ENCODE measurements at places on chromosomes 4 and X.

- DNase-seq: no peak
These were observed 63.7 kb upstream of the CAMK2D start for GRCh38 chr4:113825272-113825671.

- DNase-seq: no peak
These were observed 83.2 kb downstream of the RBM47 start for GRCh38 chr4:40546506-40546905.

DNA sequence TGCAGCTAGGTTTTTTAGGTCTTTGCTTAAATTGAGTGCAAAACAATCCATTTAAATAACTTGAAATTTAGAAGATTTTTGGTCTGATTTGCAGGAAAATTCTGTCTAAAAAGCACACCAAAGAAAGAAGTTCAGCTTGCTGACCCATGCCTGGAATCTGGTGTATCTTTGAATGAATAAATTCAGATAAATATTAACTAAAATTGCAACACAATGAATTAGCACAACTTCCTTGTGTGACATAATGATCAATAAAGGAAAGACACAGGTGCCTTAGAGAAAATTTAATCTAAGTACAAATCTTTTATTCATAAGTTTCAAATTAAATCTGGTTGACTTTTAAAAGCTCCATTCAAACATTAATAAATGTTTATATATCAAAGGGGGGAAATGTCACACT, 791.5 kb upstream of the LCORL start:
- no peak for DNase-seq

GRCh38 chr4:153573881-153574802, 108.0 kb downstream of the TMEM131L start:
- no peak for DNase-seq

DNA sequence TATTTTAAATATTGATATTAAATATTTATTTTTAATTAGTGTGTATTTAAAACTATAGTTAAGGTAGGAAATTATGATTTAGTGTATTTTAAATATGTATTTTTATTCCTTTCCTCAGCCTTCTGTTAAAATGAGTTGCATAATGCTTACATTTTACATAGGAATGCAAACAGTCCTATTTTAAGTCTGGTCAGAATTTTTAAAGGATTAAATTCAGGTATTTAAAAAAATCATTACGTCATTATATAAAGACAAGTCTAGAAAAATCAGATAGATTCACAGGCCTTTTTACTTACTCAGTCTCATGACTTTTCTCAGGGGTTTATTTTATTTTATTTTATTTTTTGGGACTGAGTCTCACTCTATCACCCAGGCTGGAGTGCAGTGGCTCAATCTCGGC, 50.4 kb upstream of the RPA4 start:
- no peak for DNase-seq

- peak; percentile 1 for DNase-seq
These were observed 181.3 kb upstream of the STK26 start for GRCh38 chrX:131841496-131842437.

DNA sequence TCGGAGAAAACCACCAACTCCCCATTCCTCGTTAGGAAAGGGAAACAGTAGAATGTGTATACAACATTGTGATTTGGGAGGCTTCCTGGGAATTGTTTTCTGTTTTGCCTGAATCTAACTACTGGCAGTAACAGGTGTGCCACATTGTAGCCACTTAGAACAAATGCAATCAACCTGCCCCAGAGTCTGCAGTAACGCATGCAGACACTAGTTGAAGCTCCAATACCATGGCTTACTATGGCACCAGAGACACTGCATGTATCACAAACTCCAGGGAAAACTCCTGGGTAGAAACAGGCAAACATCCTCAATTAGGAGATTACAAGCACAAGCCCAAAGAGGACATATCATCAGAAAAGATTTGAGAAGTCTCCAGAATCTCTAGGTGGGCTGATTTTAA, 154.2 kb upstream of the NEIL3 start:
- no peak for DNase-seq

GRCh38 chr4:5843573-5844530, 49.0 kb downstream of the CRMP1 start:
- no peak for DNase-seq

DNA sequence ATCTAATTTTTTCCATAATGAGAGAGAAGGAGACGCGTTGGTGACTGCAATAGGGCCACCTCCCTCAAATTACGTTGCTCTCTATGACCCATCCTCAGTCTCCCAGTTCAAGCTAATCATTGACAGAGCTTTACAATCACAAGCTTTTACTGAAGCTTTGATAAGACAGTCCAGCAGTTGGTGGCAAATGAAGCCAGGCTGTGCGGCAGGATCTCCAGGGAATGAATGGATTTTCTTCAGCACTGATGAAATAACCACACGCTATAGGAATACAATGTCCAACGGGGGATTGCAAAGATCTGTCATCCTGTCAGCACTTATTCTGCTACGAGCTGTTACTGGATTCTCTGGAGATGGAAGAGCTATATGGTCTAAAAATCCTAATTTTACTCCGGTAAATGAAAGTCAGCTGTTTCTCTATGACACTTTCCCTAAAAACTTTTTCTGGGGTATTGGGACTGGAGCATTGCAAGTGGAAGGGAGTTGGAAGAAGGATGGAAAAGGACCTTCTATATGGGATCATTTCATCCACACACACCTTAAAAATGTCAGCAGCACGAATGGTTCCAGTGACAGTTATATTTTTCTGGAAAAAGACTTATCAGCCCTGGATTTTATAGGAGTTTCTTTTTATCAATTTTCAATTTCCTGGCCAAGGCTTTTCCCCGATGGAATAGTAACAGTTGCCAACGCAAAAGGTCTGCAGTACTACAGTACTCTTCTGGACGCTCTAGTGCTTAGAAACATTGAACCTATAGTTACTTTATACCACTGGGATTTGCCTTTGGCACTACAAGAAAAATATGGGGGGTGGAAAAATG, at the start of gene KLB:
Gene KLB (plus strand): TSS at position 168 of the 821 bp plus-strand sequence. CDS start 20 bp downstream, at position 188.
- no peak for DNase-seq

DNA sequence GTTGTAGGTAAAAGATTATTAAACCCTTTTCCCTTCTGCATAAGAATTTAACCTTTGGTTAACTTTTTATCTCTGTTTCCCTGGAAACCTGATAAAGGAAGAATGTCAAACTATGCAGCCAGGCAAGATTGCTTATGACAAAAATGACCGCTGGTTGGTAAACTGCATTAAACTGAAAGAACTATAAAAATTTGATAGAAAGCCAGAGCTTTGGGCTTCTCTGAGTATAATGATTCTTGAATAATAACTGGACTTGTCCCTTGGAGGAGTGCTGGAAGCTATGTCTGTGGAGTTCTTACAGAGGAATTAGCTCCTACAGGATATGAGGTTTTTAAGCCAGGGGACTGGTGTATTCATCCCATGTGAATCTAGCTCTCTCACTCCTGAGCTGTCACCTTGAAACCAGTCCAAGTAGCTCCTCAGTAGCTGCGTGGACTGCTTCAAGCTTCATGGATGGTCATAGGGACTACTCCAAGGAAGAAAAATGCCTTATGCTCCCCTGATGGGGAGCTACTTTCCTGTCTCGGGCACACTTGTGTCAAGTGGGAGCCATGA, 52.0 kb downstream of the RASL11B start:
- no peak for DNase-seq

DNA sequence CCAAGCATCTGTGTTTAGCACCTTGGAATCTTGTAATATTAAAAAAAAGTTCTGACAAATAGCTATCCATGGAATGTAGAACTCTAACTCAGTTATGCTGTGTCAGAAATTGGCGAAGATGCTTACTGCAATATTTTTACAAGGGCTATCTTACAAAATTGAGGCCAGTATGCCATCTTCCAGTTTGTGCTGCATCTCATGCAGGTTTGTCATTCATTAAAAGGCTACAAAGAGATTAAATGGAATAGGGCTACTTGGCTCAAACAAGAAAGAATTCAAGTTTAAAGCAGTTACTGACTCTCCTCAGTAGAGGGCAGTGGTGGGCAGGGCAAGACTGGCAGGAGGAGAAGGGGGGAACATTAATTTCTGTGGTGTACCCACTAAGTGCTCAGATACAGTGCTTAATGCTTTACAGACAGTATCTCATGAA, 66.5 kb downstream of the SHROOM4 start:
- no peak for DNase-seq

DNA sequence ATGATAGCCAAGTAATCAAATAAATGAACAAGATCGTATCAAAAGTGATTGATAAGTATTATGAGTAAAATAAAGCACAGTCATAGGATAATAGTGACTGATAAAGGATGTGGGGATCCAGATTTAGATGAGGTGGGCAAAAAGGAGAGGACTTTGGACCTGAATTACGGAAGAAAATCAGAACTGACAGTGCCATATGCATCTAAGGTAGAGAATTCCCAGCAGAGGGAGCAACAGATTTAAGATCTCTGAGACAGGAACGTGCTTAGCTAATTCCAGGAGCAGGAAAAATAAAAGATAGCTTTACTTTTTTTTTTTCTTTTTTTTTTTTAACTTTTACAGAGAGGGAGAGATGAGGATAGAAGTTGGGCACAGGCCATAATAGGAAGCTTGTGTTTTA, 189.9 kb downstream of the NWD2 start:
- DNase-seq: no peak

DNA sequence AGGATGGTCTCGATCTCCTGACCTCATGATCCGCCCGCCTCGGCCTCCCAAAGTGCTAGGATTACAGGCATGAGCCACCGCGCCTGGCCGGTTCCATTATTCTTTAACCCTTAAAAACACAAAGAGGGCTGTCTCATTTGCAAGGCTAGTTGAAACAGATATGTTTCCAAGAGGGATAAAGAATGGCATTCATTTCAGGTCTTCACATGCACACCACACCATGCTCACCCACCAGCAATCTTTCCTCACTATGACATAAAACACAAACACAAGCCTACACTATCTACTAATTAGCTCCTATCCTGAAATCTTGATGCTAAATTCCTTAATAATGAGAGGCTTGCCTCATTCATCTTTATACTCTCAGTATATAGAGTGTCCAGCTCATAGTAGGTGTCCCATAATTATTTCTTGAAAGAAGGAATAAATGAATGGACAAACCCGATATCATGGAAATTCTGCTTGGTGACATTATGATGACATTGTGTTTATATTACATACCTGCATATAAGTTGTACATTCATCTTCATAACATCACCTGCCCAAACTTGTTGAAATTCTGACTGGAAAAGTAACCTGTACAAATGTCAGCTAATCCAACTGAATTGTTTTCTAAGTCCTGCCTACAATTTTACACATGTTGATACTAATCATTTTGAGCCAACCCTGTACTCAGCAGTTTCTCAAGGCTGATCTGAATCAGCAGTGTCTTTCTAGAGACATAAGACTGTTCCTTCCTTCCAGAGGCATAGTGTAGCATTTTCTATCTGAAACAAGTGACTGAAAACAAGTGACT, 408.5 kb downstream of the KLHL13 start:
- DNase-seq: no peak

GRCh38 chr4:172619798-172620197, 548.8 kb upstream of the GALNT7 start:
- no peak for DNase-seq

DNA sequence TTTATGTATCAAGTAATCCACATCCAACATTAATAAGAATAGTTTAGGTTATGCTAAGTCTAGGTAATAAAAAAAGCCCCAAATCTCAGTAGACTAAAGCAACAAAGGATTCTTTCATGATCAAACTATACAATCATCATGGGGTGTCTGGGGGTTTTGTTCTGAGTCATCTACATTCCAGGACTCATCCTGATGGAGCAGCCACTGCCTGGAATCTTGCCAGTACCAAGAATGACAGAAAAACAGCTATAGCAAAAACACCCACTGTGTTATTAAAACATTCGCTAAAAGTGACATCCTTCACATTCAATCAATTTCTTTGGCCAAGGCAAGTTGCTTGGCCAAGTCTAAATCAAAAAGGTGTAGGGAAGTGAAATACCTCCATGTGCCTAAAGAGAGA, 3.9 kb upstream of the ARHGEF38 start:
- DNase-seq: no peak

DNA sequence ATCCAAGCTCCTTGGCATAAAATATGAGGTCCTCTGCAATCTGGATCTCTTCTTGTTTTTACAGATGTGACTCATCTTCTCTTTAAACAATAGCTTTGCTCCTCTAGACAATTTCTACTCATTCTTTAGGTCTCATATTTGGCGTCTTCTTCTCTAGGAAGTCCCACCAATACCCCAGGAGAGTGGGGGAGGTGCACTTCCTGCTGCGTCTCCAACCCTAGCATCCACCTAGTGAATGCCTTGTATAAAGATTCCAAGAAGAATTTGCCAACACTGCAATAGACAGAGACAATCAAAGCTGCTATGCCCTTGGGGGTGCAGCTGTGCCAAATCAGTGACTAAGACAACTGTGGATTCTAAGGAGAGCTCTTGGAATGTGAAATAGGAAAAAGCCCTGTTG, 45.7 kb upstream of the SLC10A7 start:
- no peak for DNase-seq

DNA sequence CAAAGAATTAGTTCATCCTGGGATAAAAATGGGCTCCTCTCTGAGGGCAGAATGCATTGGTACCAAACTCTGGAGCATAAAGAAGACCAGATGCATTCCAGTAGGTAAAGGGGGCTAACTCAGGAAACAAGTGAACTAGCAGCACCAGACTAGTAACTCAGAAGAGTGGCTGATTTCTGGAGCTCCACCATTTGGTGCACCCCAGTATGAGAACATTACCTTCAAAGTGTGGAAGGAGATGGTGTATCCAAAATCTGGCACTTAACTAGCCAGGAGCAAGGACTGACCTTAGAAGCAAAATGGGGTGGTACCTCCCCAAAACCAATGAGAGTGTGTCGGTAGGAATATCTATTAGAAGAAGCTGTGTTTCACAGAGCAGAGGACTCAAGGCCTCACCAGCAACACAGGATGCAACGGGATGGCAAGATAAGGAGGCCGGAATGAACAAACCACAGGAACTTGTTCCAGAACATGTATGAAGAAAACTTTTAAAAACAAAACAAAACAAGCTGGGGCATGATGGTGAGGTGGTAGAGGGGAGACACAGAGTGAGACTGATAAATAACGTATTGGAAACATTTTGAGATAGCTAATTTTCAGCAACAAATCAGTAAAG, 142.3 kb downstream of the INPP4B start:
- no peak for DNase-seq

DNA sequence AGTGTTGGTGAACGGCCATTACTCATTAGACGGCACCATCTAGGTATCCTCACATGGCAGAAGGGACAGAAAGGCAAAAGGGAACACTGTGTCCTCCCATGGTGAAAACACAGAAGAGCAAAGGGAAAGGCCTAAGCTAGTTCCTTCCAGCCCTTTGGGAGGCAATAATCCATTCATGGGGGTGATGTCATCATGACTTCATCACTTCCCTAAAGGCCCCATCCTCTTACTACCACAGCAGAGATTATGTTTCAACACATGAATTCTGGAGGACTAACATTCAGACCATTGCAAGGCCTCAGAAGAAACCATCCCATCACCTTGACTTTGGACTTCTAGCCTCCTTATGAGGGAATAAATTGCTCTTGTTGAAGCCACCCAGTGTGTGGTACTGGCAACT, 238.2 kb downstream of the MGST2 start:
- DNase-seq: no peak

GRCh38 chrX:55640854-55641253, 17.7 kb downstream of the FOXR2 start:
- no peak for DNase-seq

- DNase-seq: no peak
These were observed 154.6 kb downstream of the EPHA5 start for GRCh38 chr4:65515646-65516045.
